HL-60 (cell line): ENCODE measurements at places on chromosomes 4 and X.
A peak's percentile ranks its signal among the peaks of the same experiment; 100 is the strongest.

DNA sequence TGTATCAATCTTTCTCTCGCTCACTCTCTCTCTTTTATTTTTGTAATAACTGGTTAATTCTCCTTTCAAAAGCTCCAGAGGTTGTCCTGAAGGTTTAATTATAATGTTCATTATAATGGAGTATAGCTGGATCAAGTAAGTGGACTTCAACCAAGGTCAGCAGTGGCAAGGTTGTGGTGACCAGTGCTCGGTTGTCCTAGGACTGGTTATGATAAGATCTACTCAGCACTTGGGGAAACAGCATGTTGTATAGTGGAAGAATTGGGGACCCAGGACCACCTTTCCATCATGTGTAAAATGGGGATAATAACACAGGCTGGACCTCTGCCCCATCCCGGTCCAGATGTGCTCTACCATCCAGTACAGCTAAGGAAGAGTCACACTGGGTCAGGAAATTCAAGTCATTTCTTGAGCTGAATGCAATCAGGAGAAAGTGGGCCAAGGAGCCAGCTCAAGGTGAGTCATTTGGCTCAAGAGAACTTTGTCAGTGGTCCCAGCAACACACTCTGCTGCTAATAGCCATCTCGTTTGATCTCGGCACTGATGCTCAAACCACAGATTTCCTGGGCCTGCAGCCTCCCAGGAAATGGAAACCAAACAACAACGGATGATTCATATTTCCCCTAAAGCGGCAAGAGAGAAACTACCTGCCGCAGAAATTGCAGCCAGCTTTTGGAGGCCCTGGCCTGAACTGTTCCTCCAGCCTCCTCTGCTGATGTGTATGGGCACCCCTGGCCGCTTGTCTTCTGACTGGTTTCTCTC lies 123.6 kb upstream of the RBPJ start:
- peak; percentile 79 for DNase-seq

DNA sequence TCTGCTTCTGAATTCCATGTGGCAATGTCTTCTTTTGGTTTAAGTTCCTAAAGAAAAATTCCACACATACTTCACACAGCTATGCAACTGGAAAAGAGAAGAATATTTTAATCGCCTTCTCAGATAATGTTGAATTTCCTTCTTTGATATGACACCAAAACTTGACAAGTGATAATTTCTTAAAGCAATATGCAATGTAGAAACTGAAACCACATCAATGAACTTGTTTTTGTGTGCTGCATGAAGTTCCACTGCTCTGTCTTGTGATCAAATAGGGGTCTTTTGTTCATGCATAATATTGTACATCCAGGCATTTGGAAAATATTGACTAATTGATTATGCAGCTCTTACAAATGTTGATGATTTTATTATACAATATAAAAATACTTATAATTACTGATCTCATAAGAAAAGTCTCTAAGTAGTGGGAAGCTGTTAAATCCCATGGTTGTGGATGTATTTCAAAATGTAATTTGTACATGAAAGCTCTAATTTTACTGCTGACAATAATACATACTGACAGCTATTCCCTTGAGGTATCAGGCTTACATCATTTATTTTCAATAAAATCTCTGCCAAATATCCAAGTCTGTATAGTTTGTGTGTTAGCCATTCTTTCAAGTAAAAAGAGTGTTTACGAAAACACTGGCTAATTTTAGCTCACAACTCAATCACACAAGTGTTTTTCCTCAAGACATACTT lies 56.5 kb downstream of the AGA start:
- DNase-seq, result no peak

DNA sequence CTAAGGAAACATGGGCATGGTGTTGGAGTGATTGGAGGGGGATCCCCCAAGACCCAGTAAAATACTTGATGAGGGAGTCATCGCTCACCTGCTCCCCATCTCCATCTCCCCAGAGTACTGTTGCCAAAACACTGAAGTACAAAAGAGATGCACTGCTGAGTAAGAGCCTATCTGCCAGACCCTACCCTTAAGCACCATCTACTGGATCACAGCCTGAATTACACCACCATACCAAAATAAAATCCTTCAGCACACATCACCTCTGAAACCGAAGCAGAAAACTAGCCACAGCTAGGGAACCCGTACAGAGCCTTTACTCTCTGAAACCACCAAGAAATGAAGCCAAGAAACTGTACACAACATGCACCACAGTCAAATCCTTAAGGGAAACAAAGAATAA lies 466.3 kb upstream of the ACTRT1 start:
- DNase-seq, result peak; percentile 1

GRCh38 chr4:123869286-123870215 lies 473.0 kb downstream of the SPRY1 start:
- no peak for DNase-seq

GRCh38 chr4:7075962-7076695 lies 8.3 kb upstream of the GRPEL1 start:
- DNase-seq, result no peak

- DNase-seq, result no peak
These were observed 1.4 kb upstream of the LGI2 start for GRCh38 chr4:25032126-25032525.

- DNase-seq, result no peak
These were observed 20.8 kb upstream of the SEC24B start for GRCh38 chr4:109412776-109413175.

- DNase-seq, result no peak
These were observed 54.1 kb upstream of the AP1S2 start for GRCh38 chrX:15908603-15909290.

DNA sequence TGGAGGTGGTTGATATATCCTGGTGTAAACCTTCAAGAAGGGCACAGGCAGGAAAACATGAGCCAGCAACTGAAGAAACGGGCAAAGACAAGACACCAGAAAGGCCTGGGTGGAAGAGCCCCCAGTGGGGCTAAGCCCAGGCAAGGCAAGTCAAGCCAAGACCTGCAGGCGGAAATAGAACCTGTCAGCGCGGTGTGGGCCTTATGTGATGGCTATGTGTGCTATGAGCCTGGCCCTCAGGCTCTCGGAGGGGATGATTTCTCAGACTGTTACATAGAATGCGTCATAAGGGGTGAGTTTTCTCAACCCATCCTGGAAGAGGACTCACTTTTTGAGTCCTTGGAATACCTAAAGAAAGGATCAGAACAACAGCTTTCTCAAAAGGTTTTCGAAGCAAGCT lies 7.2 kb downstream of the ZFP42 start:
- DNase-seq, result no peak

DNA sequence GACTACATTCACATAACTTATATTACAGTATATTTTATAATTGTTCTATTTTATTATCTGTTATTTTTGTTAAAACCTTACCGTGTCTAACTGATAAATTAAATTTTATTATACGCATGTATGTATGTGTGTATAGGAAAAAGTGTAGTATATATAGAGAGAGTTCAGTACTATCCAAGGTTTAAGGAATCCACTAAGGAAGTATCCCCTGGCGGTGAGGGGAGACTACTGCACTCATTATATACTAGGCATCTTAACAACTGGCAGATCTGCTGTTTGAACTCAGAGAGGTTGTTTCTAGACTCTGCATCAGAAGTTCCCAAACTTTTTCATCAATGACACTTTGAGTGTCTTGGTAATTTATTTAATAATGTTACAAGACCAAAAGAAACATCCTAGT lies 70.9 kb downstream of the NDST4 start:
- no peak for DNase-seq

DNA sequence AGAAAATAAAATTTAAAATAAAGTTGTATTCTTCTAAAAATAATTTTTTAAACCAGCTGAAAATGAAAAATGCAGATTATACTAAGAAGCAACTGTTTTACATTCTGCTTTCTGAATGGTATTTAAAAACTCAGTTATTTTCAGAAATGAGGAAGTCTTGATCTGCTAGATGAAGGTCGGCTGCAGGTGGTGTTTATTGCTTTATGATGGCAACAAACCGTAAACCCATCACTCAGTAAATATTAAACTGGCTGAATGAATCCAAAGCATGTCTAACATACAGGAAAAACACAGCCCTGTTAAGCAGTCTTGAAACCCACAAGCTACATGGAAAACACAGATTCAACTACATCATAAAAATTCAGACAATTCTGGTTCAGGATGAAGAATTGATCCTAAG lies 29.3 kb downstream of the DYNLT3 start:
- no peak for DNase-seq

GRCh38 chr4:122744229-122744628 lies 11.7 kb downstream of the BBS12 start:
- peak; percentile 48 for DNase-seq

DNA sequence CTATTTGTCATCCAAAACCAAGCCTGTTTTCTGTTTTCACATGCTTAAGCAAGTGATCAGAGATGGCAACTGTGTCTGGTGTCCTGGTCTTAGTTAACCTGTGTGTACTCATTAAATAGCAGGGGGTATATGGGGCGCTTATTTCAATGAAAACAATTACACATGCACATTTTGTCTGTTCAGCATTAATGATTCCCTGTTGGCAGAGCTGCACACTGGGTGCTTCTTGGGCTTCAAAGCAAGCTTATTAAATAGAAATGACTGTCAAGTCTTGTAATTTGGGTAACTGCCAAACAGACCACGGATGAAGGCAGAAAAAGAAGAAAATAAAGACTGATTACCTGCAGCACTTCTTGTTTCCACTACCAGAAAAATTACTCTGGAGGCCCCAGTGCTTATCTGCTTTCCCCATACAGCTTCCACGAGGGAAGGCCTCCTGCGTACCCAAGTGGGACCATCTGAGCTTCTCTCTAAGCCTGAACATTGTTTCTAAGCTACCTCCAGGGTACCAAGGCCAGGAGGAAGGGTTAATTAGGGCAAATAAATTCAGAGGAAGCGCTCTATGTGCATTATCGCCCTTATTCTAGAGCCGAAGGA lies 107.2 kb upstream of the TBL1X start:
- no peak for DNase-seq

- no peak for DNase-seq
These were observed 49.4 kb downstream of the SPINK2 start for GRCh38 chr4:56772134-56772533.

- no peak for DNase-seq
These were observed 120.5 kb downstream of the HS6ST2 start for GRCh38 chrX:132837967-132838366.

DNA sequence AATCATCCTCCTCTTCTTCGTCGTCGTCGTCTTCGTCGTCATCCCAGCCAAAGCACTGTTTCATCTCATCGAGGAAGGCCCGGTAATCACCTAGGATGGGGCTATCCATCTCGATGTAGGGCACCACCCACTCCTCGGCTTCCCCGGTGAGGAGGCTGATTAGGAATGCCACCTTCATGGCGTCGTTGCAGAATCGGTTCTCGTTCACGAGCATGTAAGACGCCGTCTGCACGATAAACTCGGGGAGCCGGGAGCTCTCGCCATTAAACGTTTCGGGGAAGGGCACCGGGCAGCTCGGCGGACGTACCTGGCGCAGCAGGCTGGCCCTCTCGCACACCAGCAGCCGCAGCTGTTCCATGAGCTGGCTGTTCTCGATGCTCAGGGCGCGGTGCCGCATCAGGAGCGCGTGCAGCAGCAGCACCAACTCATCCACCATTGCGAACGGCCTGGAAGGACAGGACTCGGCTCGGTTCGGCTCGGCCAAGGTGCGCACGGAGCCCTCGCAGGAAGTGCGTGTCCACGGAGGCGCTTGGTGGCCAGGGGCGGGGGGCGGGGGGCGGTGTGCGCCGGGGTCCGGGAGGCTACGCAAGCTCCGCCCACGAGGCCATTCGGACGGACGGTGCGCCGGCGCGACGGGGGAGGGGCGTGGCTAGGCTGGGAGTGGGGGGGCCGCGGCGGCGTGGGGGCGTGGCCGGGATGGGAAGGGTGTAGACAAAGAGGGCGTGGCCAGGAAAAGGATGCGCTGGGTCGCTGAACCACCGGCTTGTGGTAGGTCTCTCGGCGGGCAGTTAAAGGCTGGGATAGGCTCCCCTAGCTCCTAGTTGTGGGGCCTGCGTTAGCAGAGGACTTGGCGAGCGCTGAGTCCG lies at the start of gene LDOC1:
TSS of gene LDOC1 (minus strand) at position 544 of the 866 bp plus-strand sequence. CDS start at position 436, 108 bp downstream.
- DNase-seq, result no peak

DNA sequence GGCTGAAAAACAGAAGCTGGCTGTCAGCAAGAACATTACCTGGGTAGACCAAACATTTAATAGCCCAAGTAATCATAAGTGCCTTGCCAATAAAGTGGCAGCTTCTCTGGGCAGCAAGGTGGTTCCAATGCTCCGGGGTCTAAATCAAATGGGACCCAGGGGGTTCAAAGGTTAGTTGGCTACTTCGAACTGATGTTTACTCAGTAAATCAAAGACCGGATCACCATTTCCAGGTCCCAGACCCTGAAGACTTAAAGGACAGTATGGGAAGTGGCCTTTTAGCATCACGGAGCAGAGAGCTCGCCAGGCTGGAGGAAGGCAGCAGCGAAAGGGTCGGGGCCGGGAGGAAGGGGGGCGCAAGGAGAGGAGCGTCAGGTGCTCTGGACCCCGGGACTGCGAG lies 1.0 kb downstream of the SH3KBP1 start:
- DNase-seq, result no peak

GRCh38 chrX:54483946-54484345 lies 12.1 kb downstream of the FGD1 start:
- no peak for DNase-seq

- no peak for DNase-seq
These were observed 35.8 kb downstream of the ATXN3L start for GRCh38 chrX:13283950-13284546.

GRCh38 chrX:104670051-104670450 lies 104.1 kb downstream of the IL1RAPL2 start:
- DNase-seq, result no peak

- DNase-seq, result no peak
These were observed 676.7 kb upstream of the ACTRT1 start for GRCh38 chrX:128728943-128729342.

DNA sequence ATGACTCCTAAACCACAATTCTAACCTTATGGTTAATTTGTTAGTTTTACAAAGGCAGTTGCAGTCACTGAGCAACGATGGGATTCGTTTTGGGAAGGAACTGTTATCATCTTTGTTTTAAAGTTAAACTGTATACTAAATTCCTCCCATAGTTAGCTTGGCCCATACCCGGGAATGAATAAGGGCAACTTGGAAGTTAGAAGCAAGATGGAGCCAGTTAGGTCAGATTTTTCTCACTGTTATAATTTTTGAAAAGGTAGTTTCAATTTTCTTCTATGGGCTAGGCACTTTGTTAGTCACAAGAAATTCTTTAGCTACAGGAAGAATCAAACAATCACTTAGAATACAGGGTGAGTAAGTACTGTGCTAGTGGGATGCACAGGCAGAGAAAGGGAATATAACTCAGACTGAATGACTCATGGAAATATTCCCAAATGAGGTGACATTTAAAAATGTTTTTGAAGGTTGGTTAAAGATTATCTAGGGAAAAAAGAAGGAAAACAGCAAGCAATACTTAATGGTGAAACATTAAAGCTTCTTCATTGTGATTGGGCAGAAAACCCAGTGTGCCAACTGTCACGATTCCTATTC lies 153.6 kb downstream of the MAGEB17 start:
- no peak for DNase-seq

GRCh38 chr4:78625073-78625472 lies 73.5 kb downstream of the ANXA3 start:
- no peak for DNase-seq

GRCh38 chr4:84417997-84418709 lies 80.9 kb downstream of the NKX6-1 start:
- no peak for DNase-seq
